ENCODE measurements at places on chromosomes 11 and 22.

DNA sequence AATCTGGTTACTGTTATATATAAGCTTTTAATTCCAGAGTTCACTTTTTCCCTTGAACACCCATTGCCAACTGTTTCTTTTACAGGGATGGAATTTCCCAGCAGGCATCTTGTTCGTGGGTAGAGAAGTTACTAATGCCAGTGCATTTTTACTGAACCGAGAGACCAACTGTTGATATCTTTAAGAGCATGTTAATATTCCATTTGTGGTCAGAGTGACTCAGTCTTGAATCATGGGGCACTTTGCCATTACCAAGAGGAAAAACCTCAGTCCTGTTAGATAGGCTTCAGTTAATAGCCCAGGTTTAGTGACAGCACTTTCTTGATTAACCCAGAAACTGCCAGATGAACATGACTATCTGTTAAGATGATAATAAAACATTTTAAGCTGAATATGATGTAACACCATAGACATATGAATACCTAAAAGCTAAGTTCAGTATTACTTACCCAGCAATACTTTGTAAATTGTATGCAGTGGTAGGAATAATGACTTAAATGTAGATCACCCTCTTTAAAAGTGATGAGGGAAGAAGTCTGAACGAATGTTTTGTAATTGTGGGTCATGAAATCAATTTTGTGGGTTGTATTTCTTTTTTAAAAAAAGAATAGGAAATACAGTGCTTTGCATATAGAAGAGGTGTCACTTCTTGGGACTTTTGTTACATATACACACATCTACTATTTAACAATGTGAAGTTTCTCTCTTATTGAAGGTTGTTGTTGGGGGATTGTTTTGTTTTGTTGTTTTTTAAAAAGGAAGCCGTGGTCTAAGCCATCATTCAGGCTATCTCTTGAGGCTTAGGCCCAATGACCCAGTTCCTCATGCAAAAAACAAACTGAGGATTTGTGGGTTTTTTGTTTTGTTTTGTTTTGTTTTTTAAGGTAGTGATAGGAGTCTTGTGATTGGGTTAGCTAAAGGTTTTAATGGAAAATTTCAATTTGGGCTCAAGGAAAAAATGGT is 79.2 kb upstream of the GRIK4 start:
- ATAC-seq: peak; percentile 93

DNA sequence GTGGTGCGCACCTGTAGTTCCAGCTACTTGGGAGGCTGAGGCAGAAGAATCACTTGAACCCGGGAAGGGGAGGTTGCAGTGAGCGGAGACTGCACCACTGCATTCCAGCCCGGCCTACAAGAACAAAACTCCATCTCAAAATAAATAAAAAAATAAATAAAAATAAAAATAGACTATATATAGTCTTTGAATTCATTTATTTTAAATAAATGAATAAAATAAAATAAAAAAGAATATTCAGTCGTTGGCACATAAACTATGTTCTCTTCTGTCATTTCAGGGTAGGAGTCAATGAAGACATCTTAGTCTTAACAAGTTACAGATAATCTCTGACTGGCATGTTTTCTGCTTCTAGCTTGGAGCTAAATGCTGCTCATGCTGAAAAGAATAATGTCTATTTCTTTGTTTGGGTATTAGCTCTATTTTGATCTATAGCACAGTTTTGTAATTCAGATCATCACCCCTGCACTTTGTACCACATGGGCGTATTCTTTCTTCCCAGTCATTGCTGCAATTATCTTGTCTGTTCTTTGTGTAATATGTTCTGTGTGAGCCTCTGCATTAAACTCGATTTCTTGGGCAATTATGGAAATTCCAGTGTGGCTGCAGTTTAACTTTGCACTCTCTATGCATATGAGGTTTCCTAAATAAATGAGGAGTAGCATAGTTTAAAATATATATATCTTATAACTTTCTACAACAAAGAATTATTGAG is 1.4 kb upstream of the MS4A14 start:
- no peak for ATAC-seq

DNA sequence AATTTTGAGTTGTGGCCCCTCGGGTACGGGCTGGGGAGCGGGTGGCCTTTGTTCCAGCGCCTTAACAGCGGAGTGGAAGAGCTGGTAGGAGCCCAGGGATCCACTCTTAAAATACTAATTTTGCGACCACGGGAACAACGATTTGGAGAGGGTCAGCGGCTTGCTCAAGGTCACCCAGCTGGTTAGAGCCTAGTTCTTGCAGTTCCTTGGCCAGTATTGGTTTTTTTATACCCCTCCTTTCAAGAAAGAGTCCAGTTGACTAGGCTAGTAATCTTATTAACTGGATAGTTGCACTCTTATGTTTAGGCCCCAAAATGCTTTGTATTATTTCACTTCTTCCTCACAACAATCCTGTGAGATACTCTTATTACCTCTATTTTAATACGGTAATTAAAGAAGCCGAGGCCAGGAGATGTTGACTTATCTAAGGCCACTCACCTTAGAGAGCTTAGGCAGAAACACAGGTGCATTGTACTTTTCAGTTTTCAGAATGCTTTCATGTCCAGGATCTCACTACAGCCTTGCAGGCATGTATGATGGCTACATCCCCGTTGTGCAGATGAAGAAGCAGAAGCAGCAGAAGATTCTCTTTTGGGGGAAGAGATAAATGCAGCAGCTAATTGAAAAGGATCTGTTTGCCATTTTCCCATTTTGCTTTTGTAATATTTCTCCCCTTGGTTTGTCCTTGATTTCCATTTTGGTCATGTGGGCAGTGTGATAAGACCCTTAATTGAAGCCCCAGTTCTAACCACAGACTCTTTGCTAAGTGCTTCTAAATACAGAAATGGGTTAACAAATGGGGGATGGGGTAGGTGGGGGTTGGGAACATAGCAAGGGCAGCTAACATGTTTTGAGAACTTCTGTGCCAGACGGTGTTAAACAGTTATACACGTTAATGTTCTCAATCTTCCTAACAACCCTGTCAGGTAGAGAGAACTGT is 1.4 kb downstream of the SREBF2 start:
- ATAC-seq: no peak

DNA sequence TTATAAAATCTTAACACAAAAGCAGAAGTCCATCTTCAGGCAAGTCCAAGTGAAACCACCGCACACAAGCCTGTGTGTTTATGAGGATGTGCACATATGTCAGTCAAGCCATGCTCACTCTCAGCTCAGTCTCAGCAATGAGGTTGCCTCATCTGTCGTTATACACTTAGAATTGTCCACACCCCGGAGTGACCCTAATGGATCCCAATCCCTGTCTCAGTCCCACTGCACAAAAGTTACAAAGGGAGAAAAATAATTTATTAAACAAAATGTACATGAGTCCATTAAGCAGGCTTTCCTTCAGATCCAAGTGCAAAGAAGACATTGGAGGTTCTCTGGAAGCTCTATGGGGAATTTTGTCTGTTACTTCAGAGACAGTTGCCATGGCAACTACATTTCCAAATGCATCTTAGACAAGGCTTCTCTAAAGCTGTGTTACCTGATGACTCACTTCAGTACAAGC is 24.4 kb downstream of the OR8B12 start:
- ATAC-seq: no peak

- ATAC-seq: no peak
These were observed 46.6 kb upstream of the SORL1-AS1 start for GRCh38 chr11:121499405-121499804.

- ATAC-seq: no peak
These were observed 138.5 kb downstream of the SWAP70 start for GRCh38 chr11:9802291-9802861.

DNA sequence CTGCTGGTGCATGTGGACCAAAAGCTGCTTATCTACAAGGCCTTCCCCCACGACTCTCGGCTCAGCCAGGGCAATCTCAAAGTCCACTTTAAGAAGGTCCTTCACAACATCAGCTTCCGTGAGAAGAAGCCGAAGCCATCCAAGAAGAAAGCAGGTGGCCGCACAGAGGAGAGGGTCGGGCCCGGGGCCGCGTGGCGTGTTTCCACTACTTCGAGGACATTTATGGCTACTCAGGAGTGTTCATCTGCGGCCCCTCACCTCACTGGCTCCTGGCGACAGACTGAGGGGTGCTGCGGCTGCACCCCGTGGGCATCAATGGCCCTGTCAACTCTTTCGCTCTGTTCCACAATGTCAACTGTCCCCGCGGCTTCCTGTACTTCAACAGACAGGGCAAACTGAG is 16.2 kb upstream of the SLC5A4 start:
- no peak for ATAC-seq

GRCh38 chr11:102026217-102026616 is 21.0 kb upstream of the CFAP300 start:
- ATAC-seq: no peak

DNA sequence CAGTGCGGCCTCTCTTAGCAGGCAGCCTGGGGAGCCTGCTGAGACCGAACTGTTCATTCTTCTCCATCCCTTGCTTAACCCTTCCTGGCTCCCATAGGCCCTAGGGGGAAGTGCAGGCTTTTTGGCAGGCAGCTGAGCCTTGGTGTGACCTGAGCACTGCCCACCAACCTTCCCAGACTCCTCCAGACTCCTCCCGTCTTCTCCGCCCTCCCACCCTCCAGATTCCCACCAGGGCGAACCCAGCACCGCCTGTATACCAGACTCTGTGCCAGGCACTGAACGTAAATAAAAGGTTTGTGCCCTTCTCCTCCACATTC is 7.9 kb downstream of the RELT start:
- ATAC-seq: no peak
